ENCODE measurements at places on chromosomes 2 and 18.

- DNase-seq = no peak
Observed at GRCh38 chr2:198880421-198880820, 577.3 kb downstream of the SATB2 start.

GRCh38 chr2:111636905-111637304 lies 247.1 kb downstream of the ANAPC1 start:
- no peak for DNase-seq

DNA sequence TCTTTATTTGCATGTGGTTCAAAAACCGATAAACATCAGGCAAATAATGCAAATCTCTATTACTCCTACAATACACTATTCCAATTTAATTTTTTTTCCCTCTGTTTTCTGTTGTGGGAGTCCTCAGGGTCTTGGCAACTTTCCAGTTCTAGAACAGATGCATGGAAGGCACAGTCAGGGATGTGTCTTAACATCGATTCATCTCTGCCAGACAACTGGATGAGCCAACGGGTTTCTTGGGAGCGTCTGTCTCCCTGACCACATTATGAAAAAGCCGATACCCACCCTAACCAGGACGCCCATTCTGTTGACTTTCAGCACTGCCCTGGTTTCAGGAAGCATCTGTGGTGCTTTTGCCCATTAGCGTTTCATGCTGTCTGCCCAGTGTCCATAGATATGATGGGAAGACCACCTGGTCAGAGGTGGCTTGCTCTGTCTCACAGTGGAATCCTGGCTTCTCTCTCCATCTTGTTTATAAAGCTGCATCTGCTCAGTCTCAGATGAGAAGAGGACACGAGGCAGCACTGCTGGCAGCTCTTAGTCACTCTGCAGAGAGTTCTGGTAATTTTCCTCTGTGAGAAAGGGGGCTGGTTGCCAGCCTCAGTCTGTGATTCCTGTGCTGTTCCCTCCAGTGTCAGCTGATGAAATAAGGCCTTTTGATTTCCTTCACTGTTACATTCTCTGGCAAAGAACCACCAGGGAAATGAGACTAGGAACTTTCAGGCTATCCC lies 57.9 kb upstream of the KCNE4 start:
- peak; percentile 94 for DNase-seq

DNA sequence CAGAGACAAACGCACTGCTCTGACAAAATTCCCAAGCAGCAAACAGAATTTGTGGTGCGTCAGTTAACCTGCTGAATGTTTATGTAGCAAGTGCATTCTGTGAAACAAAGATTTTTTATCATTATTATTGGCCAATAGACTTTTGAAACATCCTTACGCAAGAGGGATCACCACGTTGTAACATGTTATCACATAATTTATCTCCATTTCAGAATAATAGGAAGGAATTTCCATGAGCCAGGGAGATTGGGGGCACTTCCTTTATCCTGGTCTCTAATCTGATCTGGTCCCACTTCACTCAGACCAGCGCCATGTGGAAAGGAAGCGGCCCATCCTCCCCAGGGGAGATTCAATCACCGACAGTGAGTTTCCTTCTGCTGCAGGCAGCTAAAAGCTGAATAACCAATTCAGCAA lies 166.1 kb downstream of the PID1 start:
- DNase-seq = peak; percentile 14

GRCh38 chr2:205755923-205756322 lies 73.6 kb downstream of the NRP2 start:
- peak; percentile 25 for DNase-seq

GRCh38 chr18:2316082-2316750 lies 255.1 kb downstream of the METTL4 start:
- DNase-seq = no peak

DNA sequence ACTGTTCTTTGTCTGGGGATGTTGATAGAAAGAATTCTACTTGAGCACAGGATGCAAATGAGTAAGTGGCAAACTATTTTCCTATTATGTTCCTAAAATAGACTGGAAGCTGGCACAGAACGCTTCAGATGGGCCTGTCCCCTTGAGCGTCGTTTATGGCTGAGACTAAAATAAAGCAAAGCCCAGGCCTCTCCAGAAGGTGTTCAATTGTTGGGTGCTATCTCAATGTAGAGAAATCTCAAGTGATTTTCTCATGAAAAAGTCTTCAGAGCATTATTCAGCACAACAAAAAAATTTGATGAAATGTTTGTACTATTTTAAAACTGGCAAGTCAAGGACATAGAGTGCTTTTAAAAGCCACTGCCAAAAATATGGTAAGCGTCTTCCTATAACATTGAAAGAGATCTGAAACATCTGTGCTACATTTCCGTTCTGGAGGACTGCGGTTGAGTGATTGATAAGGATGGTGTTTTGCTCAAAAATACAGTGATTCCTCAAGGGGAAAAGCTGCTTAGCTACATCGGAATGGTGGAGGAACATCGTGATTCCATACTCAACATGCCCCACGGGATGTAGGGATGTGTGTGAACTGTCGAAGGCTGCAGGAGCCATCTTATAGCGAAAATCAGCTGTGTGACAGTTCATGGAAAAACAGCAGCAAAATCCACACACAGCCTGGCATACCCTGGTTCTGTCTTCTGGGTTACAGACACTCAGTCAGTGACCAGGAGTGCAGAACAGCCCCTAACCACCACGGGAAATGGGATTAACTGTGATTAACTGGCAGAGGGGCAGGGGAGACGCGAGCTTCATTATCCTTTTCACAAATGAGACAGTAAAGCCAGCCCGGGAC lies 10.4 kb upstream of the LRRFIP1 start:
- peak; percentile 89 for DNase-seq

DNA sequence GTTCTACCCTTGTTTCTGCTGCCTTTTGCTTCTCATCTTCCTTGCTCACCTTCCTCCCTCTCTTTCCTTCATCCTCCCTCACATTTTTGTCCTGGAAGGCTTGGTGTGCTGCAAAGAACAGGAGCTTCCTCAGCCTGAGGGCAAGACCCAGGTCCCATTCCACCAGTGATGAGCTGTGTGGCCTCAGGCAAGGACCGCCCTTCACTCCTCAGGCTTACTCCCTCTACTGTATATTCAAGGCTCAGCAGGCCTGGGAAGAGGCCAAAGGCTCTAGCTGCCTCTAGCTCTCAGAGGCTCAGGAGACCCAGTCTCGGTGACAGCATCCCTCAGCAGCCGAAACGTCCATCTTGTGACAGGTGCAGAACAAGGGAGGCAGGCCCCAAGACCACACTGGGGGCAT lies 97.5 kb downstream of the MRO start:
- DNase-seq = no peak

- DNase-seq = no peak
Observed at GRCh38 chr18:49564518-49564834, 2.6 kb downstream of the LIPG start.

DNA sequence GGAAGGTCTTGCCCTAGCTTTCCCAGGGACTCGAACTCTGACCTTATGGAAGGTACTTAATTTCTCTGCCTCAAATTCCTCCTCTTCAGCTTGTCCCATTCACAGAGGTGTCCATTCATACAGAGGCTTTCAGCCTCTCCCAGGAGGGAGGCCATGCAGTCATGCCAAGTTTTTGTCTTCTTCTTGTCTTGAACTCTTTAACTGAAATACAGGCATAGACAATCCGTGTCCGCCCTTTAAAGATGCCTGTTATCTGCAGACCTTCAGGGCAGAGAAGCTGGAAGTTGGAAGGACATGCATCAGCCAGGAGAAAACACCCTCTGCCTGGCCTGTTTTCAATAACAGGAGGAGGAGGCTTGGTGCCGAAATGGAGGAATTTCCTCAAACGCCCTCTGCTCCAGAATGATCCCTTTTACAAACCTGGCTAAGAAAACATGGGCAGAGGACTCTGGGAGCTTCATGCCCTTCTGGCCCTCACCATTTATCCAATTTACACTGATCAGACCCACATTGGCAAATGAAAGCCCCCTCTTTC lies 308.3 kb downstream of the MYCN start:
- no peak for DNase-seq

GRCh38 chr18:49690312-49690711 lies 123.0 kb downstream of the ACAA2 start:
- DNase-seq = peak; percentile 86

- DNase-seq = no peak
Observed at GRCh38 chr2:128276878-128277675, 41.6 kb downstream of the HS6ST1 start.

DNA sequence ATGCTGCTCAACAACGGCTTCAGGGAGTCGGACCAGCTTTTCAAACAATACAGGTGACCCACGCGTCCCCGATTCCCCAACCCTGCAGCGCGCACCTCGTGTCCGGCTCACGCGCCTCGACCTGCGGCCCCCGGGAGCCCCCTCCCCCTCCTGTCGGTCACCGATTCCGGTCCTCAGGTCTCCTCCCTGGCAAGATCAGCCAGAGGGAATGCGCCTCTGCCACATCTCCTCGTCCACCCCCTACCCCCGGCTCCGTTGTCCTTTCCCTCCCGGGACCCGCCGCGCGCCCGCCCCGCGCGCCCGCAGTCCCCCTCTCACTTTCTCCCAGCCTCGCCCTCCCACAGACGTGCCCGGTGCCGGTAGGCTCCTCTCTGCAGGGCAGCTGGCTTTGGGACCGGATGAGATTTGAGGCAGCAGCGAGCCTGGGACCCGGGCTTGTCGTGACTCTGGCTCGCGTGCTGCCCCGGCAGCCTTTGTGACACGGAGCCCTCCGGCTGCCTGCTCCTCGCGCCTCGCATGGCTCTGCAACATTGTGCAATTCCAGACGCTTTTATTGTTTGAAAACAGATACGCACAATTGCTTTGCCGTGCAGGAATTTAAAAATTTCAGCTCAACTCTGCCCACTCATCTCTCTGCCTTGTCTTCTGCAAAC lies 558 bp downstream of the TTC39C start:
- peak; percentile 70 for DNase-seq

- no peak for DNase-seq
Observed at GRCh38 chr2:231488331-231488730, 24.0 kb upstream of the NCL start.

DNA sequence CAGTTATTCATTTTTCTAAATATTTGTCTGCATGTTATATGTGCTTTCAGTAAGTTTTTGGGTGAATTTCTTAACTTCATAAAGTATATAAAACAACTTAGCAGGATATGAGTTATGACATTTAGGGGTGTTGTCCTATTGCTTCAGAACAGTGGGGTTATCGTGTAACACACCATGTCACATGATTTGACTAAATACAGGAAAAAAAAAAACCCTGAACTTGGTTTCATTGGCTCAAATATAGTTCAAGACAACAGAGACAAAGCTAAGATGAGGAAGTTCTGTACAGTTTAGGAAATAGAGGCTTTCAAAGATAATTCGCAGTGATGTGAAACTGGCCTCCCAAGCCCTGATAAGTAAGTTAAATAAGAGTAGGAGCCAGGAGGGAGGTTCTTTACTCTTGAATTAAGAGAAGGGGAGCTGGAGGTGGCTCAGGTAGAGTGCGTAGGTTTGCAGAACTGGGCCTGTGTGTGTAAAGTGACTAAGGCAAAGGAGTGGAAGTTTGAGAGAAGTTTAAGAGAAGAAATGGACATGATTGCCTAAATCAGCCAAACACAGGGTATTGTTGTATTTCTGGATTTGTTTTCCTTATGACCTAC lies 53.9 kb downstream of the LIMS1 start:
- peak; percentile 35 for DNase-seq

DNA sequence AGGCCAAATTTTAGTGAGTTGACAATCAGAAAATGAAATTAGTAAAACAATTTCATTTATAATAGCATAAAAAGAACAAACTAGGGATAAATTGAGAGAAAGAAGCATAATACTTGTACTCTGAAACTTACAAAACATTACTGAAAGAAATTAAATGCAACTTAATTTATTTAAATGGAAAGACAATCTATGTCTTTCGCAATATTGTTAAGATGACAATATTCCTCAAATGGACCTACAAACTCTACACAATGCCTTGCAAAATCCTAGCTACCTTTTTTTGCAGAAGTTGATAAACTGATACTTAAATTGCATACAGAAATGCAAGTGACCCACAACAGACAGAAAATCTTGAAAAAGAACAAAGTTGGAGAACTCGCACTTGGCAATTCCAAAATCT lies 9.1 kb downstream of the EPG5 start:
- no peak for DNase-seq

DNA sequence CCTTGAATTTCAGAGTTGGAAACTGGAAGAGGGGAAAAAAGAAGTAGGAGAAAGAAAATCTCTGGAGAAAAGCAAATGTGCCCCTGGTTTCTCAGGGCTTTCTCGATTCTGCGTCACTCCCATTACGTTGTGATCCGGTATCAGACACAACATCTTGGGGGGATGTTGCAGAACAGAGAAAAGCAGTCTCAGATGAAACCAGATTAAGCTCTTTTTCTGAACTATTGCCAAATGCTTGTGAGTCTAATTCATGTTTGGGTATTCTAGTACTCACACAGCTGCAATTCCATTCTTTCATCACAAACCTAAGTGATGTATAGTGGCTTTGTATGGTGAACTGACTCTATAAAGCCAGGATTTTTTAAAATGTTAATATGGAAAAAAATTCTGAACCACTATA lies 233.2 kb downstream of the TCF4 start:
- peak; percentile 16 for DNase-seq

- DNase-seq = peak; percentile 82
Observed at GRCh38 chr2:176419591-176420071, 150.4 kb downstream of the MTX2 start.
